H9 (cell line): ENCODE measurements at places on chromosomes 1 and 21. TPM values are rescaled to one million over a fixed set of nuclear protein-coding genes. Genes with fewer than 3 reads are reported as not detected.

- no peak for DNase-seq
These were observed 19.3 kb downstream of the OBSCN start for GRCh38 chr1:228226956-228227791.

DNA sequence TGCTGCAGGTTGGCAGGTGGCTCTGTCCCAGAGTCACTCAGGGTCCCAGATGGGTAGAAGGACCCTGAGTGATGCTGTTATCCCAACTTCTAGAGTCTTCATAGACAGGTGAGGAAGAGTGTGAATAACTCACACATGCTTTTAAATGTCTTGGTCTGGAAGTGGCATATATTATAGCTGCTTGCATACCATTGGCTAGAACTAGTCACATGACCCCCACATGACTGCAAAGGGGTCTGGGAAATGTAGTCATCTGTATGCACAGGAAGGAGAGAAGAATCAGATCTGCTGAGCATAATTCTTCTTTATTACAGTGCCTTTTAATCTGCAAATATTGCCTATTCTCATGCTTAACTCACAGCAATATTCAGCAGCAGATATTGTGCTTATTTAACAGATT, 28.2 kb upstream of the KLHDC7A start:
- DNase-seq: peak; percentile 43

DNA sequence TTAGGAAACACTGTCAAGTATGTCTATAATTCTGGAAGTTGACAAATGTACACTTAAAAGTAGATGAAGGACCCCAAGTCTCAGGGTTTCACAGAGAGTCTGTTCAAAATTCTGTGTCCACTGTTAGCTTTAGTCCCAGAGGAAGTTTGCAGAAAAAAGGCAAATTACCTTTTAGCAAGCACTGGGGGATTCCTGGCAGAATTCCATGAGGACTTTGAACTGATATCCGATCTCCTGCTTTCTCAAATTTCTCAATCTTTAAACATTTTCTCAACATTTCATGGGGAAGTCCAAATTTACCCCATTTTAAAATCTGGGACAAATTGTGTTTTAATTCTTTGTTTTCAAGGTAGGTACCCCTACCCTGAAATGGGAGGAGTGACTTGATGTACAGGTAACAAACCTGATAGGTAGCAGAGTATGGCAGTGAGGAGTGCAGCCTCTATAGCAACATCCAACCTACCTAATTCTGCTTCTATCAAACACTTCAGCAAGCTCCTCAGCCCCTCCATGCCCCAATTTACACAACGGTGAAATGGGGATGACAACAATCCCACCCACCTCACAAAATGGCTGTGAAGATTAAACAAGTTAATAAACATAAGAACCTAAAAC, 344.9 kb downstream of the OMA1 start:
- DNase-seq: no peak

DNA sequence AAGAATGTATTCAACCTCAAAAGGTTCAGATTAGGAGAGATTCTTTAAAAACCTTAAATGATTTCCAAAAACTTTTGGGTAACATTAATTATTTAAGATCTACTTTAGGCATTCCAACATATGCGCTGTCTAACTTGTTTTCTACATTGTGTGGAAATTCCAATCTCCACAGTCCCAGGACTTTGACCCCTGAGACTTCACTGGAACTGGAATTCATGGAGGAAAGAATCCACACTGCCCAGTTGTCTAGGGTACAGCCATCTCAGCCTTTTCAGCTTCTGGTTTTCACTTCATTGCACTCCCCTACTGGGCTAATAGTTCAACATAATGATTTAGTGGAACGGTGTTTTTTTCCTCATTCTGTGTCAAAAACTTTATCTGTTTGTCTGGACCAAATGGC, 161.5 kb downstream of the IER5 start:
- no peak for DNase-seq

Gene DCST2
- total RNA-seq: 0.35 and 0.44 TPM in 2 replicates

Gene ERMAP
- total RNA-seq: 4.3 and 4.5 TPM in 2 replicates

- DNase-seq: no peak
These were observed 51.2 kb downstream of the DNTTIP2 start for GRCh38 chr1:93827633-93828366.

Gene AADACL3
- 0.22 and 0.35 TPM in 2 replicates for total RNA-seq

DNA sequence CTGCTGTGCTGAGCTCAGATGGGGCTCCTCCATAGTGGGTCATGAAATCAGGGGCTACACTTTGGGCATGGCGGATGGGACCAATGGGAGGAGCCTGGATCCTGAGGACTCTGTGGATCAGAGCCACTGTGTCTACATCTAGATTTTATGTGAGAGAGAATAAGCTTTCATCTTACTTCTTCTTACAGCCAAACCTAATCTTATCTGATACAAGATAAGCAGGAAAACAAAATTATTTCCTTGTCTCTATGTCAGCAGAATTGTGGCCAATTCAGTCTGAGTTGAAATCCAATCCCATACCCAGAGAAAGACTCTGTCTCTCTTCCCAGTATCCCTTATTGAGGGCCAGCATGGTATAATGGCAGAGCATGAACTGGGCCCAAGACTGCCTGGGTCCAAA, 56.2 kb downstream of the KIF14 start:
- no peak for DNase-seq

GRCh38 chr1:220011620-220012019, 34.7 kb downstream of the EPRS1 start:
- no peak for DNase-seq
